ENCODE measurements at places on chromosomes 3 and 15.

GRCh38 chr3:159733194-159733860 is 255.3 kb upstream of the IL12A start:
- DNase-seq = no peak

DNA sequence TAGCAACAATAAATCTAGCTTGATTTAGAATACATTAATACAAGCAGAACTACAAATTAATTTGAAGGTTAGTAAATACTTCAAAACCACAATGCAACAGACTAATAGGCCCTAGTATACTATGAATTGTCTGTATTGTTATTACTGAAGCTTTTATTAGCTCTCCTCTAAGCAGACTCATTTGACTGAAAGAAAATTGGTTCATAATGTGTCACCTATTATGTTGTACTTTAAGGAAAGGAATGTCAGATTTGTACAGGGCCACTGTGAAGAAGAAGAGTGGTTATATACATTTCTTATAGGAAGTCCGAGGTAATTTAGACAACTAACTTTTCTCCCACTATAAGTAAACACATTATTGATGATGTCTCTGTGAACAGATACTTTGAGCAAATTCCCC is 954.5 kb downstream of the ZPLD1 start:
- no peak for DNase-seq

DNA sequence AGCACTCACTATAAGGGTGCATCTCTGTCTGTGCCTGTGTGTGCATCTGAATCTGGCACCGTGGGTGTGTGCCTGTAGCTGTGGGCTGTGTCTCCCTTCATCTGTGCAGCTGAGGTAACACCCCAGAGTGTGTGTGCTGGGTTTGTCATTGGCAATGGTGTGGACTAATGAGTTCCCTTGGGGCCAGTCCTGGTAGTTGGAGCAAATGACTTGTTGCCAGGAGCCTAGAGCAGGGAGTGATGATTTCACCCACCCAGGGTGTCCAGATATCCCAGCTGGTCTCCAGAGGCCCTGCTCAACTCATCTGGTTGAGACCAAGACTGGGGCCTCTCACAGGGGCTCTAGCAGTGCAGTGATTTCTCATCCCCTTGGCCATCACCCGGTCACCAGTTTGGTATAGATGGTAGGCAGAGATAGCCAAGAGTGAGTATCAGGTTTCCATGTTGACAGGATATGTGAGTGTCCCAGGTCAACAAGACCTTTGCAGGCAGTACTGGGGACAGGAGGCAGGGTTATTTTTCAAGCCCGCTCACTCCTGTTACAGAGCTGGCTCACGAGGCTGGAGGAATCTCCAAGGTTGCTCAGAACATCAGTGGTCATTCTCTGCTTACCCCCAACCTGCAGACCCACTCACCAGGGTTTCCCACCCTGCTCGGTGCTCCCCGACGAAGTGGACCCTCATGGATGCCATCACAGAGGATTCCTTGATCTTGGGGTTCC is 4.1 kb upstream of the HDAC11 start:
- no peak for DNase-seq

DNA sequence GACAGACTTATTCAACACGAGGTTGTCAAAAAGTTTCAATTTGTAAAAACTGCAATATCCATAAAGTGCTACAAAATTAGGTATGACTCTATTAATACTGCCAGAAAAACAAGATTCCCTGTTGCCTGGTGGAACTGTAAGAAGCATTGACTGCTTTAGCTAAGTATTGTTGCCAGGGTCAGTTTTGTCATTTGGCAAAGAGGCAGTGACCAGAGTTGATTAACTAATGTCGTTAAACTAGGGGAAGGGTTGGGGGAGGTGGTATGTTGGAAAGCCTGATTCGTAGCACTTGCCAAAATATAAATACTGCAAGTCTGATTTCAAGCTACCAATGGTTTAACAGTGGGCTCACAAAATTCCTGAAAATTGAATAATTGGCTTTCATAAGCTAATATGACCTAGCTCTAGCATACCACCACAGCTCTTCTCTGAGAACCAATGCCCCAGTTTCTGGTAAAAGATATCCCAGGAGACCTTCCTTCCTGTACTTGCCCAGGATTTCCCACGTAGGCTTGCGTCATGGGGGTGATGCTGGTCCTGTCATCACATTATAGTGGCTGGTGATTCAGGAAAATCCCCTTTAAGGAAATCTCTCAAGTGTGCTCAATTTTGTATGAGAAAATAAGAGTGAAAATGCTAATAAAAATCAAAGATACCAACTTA is 266.4 kb upstream of the TBC1D5 start:
- no peak for DNase-seq
